Effector memory CD4-positive, alpha-beta T cell (primary cell): ENCODE measurements at places on chromosomes 2 and 18.

DNA sequence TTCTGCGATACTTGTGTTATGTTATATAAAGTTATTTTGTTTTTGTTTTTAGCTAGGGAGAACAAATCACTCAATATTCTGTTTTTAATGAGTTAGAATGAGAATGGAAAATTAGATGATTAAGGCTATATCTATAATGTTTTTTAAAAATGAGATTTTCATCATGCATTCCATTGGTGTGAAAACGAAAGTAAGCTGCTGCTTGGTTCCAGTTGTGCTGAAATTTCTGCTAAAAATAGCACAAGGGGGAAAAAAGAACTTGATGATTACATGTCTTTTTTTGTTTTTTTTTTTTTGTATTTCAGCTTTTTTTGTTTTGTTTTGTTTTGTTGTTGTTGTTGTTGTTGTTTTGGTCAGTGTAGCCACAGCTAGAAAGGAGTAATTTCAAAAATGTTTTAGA is 242.6 kb upstream of the KCNJ3 start:
- no peak for DNase-seq

DNA sequence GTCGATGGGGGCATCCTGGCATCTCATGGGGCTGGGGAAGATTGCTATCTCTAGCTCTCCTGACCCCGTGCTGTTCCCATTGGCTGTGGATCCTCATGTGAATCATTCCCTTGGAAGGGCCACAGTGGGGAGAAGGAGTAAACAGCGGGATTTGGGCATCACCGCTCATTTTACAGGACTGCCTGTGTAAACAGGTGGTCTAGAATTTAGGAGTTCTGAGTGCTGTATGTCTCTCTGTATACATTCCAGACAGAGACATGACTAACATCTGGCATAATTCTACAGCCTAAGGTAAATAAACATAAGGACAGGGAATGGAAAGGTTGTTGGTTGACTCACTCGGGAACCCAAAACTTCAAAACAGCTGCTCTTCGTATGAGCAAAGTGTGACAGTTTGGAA is 92.7 kb downstream of the COPS8 start:
- DNase-seq: no peak

DNA sequence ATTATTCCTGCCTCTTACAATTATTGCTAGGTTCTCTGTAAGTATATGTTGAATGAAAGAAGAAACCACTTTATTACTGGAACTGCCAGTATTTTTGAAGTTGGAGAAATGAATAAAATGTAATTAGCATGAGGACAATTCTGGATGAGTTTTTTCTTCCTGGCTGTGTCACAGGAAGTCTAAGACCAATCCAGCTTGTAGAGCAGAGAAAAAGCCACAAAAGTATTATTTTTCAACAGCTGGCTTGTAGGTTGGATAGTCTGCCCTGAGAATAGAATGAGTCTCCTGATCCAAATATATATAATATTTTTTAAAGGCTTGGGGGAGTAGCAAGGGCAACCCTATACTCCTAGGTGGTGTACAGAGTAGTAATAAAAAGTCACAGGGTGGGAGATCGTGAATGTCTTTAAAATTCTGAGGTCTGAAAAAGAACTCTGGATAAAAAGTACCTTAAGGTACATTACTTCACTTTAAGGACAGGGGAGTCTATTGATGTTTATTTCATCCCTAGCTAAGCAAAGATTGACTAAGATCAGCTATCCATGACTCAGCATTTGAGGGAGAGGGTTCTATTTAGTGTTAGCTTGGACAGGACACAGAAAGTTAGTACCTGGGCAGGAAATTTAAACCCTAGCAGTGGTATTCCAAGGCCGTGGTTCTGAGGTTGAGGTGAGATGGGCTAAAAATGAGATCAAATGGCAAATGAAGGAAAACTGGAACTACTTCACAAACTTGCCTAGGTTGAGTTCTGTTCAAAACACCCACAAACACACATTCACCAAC is 31.7 kb downstream of the SLC40A1 start:
- no peak for DNase-seq

- no peak for DNase-seq
Measured at GRCh38 chr2:161379740-161380139, 36.4 kb upstream of the TBR1 start.

DNA sequence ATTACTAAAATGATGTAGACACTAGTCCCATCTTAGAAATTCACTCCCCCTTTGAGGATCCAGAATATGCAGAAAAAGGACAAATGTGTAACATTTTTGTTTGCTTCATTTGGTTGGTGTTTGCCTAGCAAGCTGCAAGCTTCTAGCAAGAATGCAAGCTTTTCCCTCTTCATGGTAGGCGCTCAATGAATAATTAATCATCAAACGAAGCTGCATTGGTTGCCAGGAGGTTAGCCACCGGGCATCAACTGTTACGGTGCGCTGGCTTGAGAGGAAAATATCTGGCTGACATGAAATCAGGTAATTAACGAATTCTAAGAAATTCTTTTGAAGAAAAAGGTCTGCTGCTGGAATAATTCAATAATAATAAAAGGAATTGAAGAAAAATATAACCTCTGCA is 341.0 kb upstream of the KYNU start:
- no peak for DNase-seq

DNA sequence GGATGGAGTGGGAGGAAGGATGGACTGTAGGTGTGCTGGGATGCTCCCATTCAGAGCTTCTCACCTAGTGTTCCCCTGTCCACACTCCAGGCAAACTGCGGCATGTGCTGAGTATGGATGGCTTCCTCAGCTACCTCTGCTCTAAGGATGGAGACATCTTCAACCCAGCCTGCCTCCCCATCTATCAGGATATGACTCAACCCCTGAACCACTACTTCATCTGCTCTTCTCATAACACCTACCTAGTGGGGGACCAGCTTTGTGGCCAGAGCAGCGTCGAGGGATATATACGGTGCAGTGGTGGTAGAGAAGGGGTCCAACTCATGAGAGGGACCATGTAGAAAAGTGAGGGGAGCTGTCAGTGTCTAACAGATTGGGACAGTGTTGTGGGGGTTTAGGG is 20.2 kb downstream of the PLCD4 start:
- DNase-seq: no peak

DNA sequence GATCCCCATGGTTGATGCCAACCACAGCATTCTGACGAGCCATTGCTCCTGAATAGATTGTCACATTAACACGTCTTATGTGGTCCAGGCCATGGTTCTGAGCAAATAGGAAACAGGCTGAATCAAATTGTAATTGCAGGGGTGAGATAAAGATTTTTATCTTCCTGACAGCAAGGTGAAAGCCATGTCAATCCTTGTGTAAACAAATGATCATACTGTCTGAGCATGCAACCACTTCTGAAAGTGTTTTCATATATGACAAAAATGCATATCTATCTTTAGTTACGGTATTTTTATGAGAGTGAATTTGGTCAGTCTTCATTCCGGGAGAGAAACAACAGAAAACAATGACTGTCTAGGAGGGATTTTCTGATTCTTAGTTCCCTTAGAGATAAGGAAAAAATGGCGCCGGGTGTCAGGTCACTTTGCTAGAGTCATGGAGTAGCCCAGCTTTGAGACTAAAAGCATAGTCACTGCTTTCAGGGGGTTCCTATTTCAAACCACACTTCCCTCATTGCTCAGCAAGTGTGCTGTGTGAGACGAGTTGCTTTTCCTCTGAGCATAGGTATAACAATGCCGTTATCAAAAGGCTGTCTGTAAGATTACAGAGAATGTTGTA is 958.9 kb downstream of the DCDC2C start:
- no peak for DNase-seq

GRCh38 chr2:168910330-168910729 is 9.2 kb downstream of the G6PC2 start:
- DNase-seq: no peak

GRCh38 chr2:221377066-221377465 is 195.0 kb downstream of the EPHA4 start:
- no peak for DNase-seq

- DNase-seq: no peak
Measured at GRCh38 chr2:220240641-220241040, 613.2 kb downstream of the SLC4A3 start.

- DNase-seq: no peak
Measured at GRCh38 chr2:231462729-231463465, 1.4 kb downstream of the NCL start.

- no peak for DNase-seq
Measured at GRCh38 chr2:105388971-105389381, 9.9 kb downstream of the FHL2 start.

GRCh38 chr2:95040426-95040825 is 14.9 kb downstream of the MAL start:
- DNase-seq: no peak

DNA sequence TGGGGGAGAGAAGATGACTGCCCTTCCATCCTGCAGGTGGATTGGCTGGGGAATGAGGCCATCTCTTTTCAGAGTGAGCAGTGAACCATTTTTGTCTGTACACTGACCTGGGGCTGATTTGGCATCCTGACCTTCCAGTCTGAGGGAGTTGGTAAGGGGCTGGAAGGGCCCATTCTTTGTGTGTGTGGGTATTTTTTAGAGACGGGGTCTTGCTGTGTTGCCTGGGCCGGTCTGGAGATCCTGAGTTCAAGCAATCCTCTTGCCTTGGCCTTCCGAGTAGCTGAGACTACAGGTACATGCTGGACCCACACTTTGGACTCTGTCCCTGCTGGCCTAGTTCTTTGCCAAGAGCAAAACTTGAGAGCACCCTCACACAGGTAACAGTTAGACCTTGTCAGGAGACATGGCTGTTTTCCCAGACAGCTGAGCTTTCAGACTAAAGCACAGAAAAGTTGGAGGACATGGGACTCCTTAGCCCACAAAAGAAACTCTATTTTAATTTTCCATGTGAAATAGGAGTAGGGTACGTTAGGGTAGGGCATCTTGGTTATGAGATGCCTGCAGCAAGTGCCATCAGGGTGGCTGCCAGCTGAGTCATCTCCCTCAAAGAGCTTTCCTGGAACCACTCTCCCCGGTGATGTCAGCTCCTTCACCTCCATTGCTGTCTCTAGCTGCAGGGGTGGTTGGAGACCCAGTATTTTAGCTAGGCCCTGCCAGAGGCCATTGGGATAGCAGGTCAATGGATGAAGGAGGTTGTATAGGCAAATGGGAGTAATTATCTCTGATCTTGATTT is 60.7 kb downstream of the DGKD start:
- no peak for DNase-seq

DNA sequence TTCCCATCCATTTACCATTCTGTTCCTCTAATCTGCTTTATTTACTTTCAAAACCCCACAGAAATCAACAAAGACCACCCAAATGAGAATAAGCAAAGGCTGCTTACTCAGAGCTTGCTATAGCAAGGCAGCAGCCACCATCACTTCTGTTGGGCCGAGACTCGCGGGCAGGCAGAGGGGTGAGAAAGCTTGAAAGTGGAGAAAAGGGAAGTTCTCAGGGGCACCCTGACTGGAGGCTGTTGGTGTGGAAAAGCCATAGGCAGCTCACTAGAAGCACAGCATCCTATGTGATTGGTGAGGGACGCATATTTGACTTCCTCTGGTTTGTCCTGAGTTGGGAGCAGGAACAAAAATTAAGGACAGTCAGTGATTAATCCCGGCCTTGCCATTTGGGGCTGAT is 269.7 kb upstream of the THSD7B start:
- no peak for DNase-seq
